ENCODE measurements at places on chromosomes 7 and 10.
A peak's percentile ranks its signal among the peaks of the same experiment; 100 is the strongest.

DNA sequence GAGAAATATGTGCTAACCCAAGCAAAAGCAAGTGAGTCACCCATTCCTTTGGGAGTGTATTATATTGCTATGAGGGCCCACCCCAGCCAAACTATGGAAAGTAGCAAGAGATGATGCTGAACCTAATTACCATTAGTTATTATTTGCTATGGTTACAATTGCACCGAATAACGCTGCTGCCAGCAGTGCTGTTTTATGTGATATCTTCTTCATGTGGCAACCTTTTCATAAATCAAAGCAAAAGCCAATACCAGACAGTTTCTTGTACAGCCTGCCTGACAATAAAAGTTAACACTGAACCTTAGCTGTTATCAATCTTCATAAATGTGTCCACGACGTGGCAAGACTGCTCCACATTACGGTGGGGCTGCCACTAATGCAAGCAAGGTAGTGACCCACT is 241.7 kb upstream of the PLXNA4 start:
- peak; percentile 15 for DNase-seq

DNA sequence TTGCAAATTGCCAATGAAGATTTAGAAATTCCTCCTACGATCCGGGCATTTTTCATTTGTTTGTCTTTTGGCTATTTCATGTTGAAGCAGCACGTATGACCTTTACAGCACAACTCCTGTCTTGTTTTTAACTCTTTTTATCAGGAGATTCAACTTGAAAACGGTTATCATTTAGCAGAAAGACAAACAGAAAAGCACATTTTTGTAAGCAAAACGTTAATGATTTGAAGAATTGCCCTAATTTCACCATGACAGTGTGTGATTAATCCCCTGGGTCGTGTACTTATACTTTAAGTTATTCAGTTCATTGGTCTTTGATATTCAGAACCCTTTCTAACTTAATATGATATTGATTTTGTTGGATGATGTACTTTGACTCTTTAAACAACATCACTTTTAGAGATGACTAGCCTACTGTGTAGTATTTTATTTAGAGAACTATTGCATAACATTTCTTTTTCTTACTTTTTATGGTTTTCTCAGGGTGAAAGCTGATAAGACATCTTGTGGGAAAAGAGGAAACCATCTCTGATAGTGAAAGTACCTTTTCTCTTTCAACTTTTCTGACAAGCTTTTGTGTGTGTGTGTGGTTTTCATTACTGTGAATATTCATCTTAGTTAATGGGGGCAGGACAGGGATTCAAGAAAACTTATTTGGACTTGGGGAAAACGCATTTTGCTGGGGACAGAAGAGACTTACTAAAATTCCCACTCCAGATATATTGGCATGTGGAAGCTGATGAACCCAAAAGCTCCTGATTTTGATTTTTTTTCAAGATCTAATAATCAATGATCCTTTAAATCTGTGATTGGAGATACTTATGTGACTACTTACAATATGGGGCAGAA is 8.1 kb downstream of the HHEX start:
- no peak for DNase-seq

DNA sequence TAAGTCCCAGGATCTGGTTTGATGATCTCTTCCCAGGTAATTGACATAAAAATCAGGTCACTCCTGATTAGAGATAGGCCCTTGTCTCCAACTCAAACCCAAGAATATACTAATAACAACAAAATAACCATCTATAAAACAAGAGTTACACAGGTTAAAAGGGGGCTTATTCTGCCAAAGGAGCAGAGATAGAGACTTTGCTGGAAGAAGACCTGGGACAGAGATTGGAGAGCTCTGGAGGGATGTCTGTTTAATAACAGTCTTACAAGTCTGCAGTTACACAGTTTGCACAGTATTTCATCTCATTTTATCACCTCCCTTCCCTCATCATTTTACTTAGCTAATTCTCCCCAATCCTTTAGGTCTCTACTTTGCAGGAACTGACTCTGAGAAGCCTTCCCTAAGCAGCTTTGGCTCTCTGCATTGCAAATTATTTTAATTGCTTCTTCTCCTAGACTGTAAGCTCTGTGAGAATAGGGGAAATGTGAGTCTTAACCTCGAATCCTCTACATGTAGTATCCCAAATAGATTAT is 3.7 kb upstream of the ZNF438 start:
- no peak for DNase-seq

GRCh38 chr10:88253-88652 is 39.2 kb upstream of the TUBB8 start:
- no peak for DNase-seq

- DNase-seq: no peak
Measured at GRCh38 chr7:132932296-132933071, 149.4 kb downstream of the CHCHD3 start.

GRCh38 chr7:122140918-122141317 is 3.1 kb downstream of the AASS start:
- DNase-seq: no peak

DNA sequence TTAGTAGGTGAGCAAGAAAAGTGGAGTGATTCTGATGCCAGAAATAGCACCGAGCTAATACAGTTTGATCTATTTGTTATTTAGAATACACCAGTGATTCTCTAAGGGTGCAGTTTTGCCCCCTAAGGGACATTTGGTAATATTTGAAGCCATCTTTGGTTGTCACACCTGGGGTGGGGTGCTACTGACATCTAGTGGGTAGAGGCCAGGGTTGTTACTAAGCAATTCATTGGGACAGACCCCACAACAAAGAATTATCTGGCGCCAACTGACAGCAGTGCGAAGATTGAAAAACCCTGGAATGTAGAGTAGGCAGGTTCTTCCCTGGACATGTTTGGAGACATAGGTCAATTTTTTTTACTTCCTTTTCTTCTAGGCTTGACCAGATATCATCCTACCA is 14.6 kb downstream of the PALS2 start:
- DNase-seq: no peak

DNA sequence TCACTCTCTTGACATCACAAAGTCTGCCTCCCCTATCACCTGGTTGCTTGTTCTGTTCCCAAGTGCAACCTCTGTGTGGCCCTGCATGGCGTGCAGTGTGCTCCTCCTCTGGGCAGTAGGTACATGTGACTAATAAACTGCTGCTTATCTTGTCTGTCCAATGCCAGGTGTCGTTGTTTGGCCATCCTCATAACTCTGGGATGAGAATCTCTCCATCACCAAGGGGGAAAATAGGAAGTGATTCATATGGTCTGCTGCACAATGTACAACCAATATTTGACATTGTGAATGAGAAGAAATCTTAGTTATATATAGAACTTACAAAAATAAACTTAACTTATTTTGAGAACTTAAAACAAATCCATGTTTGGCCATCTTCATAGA is 135.2 kb downstream of the INHBA start:
- no peak for DNase-seq

DNA sequence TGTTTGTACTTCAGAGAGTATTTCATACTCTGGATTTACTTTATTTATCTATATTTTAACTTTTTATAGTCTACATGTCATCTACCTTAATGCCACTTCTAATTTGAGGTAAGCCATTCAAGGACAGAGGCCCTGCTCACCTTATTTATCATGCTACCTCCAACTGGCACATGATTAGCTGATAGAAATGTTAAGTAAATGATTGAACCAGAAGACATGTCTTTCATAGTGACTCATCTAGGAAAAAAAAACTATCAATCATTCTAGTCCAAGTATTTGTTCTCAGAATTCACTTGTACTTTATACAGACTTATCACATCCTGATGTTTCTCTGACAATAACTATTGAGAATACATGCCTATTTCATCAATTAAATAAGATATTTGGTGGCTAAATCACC is 856.3 kb downstream of the XPNPEP1 start:
- DNase-seq: no peak

GRCh38 chr7:47143339-47143738 is 438.6 kb downstream of the TNS3 start:
- peak; percentile 64 for DNase-seq

GRCh38 chr7:150524018-150524417 is 9.3 kb downstream of the GIMAP7 start:
- DNase-seq: no peak

DNA sequence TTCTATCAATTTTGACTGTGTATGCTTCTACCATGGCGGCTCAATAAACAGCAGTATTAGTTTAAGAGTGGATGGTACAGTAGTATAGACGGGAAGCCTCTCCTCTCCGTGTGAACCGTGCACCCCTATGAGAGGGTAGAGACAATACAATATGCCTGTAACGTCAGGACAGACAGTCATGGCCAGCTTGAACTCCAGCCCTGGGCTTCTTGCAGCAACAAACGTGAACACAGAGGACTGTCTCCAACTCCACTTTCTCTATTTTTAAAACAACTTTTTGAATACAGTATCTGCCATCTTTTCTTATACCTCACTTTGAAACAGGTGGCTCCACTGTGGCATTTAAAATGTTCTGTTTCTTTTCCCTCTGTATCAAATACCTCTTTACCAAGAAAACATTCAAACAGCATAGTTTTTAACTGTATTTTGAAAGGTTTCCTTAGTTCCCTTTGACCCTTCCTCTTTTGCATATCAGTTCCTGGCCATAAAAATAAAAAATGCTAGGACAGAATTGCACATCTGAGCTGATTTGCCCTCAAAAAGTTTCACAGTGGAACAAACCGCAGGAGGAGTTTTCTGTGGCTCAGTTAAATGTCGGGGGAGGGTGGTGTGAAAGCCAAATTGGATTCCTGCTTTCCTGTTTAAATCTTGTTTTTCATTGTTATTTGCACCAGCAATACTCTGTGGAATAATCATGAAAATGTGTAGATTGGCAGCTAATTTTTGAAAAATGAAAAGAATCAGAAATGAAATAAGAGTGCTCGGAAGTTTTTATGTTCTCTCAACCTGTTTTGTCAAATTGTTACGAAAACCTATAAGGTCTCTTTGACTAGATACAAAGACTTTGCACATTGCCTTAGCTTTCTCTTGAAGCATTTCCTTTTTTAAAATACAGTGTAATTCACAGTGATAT is 8.0 kb downstream of the IKZF1 start:
- no peak for DNase-seq

GRCh38 chr7:66734006-66734405 is 6.5 kb upstream of the RABGEF1 start:
- DNase-seq: no peak

Measured in fibroblast of lung (primary cell).